Activated T-helper 1 cell treated with Interleukin-2 at 50 U/mL for 16 hours (primary cell): ENCODE measurements at places on chromosomes 11 and 22.

DNA sequence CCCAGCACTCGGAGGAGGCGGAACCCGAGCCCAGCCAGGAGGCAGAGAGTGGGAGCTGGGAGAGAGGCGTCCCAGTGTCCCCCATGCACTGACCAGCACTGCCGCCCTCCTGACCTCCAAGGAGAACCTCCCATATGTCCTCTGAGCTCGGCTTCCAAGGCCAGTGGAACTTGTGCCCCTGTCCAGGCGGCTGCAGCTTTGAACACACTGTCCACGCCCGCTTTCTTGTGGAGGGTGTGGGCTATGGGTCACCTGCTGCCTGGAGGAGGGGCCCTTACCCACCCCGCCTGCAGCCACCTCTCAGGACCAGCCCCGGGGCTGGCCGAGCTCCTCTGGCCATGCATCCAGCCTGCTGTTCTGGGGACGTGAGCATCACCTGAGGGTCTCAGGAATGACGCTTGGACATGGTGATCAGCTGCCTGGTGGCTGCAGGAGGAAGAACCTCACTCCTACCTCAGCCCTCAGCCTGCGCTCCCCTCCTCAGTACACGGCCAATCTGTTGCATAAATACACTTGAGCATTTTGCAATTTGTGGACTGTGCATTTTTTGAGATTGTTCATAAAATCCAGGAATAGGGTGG is 22.2 kb upstream of the MUC5B start:
- DNase-seq = no peak

- DNase-seq = no peak
These were observed 1.4 kb upstream of the TCN2 start for GRCh38 chr22:30605449-30606110.

- DNase-seq = no peak
These were observed 20.2 kb downstream of the LMO1 start for GRCh38 chr11:8243458-8243857.

- DNase-seq = no peak
These were observed 11.2 kb downstream of the KCNQ1OT1 start for GRCh38 chr11:2688381-2689231.

DNA sequence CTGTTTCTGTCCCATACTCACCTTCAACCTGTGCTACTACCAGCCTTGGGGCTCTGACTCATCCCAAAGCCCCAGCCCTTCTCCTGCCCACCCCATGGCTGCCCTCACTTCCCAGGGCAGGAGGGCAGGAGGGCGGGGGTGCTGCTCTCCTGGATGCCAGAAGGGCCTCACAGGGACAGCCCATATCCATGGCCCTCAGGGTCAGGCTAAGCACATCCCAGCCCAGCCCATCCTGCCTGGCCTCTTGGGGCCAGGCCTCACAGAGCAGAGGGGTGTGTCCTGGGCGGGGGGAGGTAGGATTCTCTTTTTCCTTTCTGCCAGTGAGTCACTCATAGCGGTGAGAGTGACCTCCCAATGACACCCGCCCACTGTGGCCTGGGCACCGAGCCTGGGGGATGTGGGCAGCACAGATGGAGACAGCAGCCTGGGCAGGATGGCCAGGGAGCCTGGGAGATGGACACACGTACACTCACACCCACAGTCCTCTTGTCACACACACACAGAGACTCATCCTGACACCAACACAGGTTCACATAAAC is 2.4 kb downstream of the LTBP3 start:
- no peak for DNase-seq
